Activated naive CD4-positive, alpha-beta T cell treated with anti-CD3 and anti-CD28 coated beads for 36 hours (primary cell): ENCODE measurements at places on chromosomes 4 and X. TPM values are rescaled to one million over a fixed set of nuclear protein-coding genes. Genes with fewer than 3 reads are reported as not detected.
A peak's percentile ranks its signal among the peaks of the same experiment; 100 is the strongest.

The ANXA10 gene
- total RNA-seq: not detected

The PCYT1B gene
- total RNA-seq: not detected

The MGARP gene
- total RNA-seq: not detected

The L1CAM gene
- total RNA-seq: 0.57 TPM

The CT45A3 gene
- total RNA-seq: not detected

The ZNF711 gene
- total RNA-seq: 0.79 TPM

The CT45A6 gene
- total RNA-seq: not detected

DNA sequence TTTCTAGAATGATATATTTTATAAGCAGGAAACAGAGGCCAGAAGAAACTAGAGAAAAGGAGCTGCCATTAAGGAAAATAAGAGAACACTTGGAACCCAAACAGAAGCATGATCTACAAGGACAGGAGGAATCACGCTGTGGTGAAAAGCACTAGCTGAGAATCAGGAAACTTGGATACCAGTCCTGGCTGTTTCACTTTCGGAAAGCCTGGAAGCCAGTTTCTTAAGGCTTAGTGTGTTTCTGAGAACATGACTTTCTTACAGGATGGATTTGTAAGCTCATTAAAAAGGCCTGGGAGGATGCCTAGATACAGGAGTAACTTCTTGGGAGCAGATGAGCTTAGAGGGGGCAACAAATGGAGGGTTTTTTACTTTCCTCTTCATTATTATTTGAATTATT lies 36.9 kb downstream of the TLL1 start:
- no peak overlapping the region for H3K27ac ChIP-seq
- no peaks in the 10 kb centered on the region for H3K36me3 ChIP-seq
- no peaks in the 10 kb centered on the region for H3K4me1 ChIP-seq
- H3K27me3 ChIP-seq: no peaks in the 10 kb centered on the region

GRCh38 chrX:1802912-1803311 lies 188.1 kb downstream of the ASMT start:
- no peaks in the 10 kb centered on the region for H3K36me3 ChIP-seq
- H3K4me3 ChIP-seq: no peak overlapping the region
- no peak for DNase-seq
- no peak overlapping the region for H3K27ac ChIP-seq

- no peaks in the 10 kb centered on the region for H3K36me3 ChIP-seq
- H3K27me3 ChIP-seq: no peaks in the 10 kb centered on the region
Observed at GRCh38 chrX:17758382-17758781, 21.1 kb downstream of the SCML1 start.

- H3K27ac ChIP-seq: peak overlapping the region; percentile 57
- no peak overlapping the region for H3K4me3 ChIP-seq
- H3K4me1 ChIP-seq: peaks cover 59% of the 10 kb centered on the region
- H3K27me3 ChIP-seq: no peaks in the 10 kb centered on the region
- peaks cover under 1% of the 10 kb centered on the region for H3K36me3 ChIP-seq
Observed at GRCh38 chr4:7964890-7965662, 25.4 kb upstream of the AFAP1 start.

GRCh38 chr4:58456727-58457384 lies 1346.7 kb upstream of the IGFBP7 start:
- no peak overlapping the region for H3K27ac ChIP-seq
- H3K4me3 ChIP-seq: no peak overlapping the region
- no peaks in the 10 kb centered on the region for H3K36me3 ChIP-seq
- no peaks in the 10 kb centered on the region for H3K27me3 ChIP-seq

- no peak overlapping the region for H3K4me3 ChIP-seq
- no peaks in the 10 kb centered on the region for H3K27me3 ChIP-seq
- H3K4me1 ChIP-seq: no peaks in the 10 kb centered on the region
- H3K27ac ChIP-seq: no peak overlapping the region
- no peaks in the 10 kb centered on the region for H3K36me3 ChIP-seq
Observed at GRCh38 chrX:33053001-33053400, 158.3 kb downstream of the DMD start.

GRCh38 chr4:104508224-104508623 lies 13.5 kb upstream of the CXXC4 start:
- H3K27me3 ChIP-seq: no peaks in the 10 kb centered on the region
- no peak overlapping the region for H3K4me3 ChIP-seq
- DNase-seq: no peak
- no peaks in the 10 kb centered on the region for H3K4me1 ChIP-seq
- H3K27ac ChIP-seq: no peak overlapping the region

DNA sequence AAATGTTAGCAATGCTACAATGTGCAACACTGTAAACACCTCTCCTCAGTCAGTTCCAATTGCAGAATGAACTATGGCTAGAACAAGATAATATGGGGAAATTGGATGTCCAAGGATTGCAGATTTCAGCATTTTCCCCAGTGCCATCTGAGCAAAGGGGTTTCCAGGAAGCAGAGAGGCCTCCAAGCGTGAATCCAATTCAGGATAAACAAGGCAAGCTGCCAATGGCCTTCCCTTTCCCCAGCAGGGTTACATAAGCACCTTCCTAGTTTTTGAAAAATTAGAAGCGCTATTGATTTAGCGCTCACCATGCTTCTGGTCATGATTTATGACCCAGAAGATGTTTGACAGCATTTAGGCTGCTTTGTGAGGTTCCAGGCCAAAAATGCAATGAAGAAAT lies 223.0 kb upstream of the GATB start:
- H3K4me3 ChIP-seq: no peak overlapping the region
- DNase-seq: no peak
- no peaks in the 10 kb centered on the region for H3K27me3 ChIP-seq
- H3K36me3 ChIP-seq: no peaks in the 10 kb centered on the region

DNA sequence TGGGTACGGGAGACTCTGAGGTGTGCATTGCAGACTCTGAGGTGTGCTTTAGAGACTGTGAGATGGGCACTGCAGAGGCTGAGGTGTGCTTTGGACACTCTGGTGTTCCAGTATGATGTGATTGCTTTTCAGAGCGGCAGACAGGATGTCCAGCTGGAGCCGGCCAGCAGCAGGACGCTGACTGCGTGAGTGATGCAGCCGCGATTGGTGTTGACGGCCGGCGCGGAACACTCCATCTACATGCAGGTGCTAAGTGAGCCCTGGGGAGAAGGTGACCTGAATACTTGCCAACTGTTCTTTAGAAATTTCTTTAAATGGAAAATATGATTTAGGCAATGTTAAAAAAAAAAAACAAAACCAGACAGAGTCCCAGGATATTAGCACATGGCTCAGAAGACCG lies 103.1 kb upstream of the PPP2R3B start:
- H3K4me1 ChIP-seq: no peaks in the 10 kb centered on the region
- no peaks in the 10 kb centered on the region for H3K27me3 ChIP-seq
- no peak overlapping the region for H3K27ac ChIP-seq
- no peak for DNase-seq

DNA sequence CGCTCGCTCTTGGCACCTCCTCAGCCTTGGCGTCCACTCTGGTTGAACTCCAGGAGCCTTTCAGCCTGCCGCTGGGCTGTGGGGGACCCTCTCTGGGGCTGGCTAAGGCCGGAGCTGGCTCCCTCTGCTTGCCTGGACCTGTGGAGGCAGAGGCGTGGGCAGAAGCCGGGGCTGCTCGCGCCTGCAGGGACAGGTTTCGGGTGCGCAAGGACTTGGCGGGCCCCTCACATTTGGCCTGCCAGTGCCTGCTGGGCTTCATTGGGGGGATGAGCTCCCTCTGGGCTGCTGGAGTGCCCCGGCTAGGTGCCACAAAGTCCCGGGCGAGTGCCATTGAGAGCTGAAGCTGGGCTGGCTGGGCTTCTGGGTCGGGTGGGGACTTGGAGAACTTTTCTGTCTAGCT lies 371.7 kb downstream of the FAM133A start:
- no peaks in the 10 kb centered on the region for H3K27me3 ChIP-seq
- H3K36me3 ChIP-seq: no peaks in the 10 kb centered on the region
- H3K4me1 ChIP-seq: no peaks in the 10 kb centered on the region
- no peak overlapping the region for H3K4me3 ChIP-seq
- no peak overlapping the region for H3K27ac ChIP-seq

- no peak overlapping the region for H3K4me3 ChIP-seq
- no peak for DNase-seq
- no peak overlapping the region for H3K27ac ChIP-seq
- no peaks in the 10 kb centered on the region for H3K4me1 ChIP-seq
- no peaks in the 10 kb centered on the region for H3K36me3 ChIP-seq
Observed at GRCh38 chrX:96843566-96843965, 40.1 kb upstream of the RPA4 start.

DNA sequence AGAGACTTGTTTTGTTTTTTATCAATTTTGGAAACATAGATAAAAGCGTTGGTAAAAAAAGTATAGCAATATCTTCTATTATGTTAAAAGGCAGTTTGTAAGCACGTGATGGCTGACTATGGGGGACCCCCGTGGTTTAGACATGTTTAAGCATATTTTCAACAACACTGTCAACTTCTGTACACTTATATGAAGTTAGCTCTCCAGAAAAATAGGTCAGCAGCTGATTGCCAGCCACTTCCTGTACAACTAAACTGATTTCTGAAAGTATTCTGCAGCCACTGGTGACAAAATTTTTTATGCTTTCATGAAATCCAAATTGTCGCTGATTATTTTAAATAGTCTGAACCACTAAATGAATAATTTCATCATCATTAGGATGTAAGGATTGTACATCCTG lies 45.2 kb downstream of the RBMX2 start:
- H3K27me3 ChIP-seq: no peaks in the 10 kb centered on the region
- H3K36me3 ChIP-seq: no peaks in the 10 kb centered on the region
- no peak overlapping the region for H3K27ac ChIP-seq

GRCh38 chrX:68462653-68463052 lies 29.4 kb upstream of the OPHN1 start:
- H3K27me3 ChIP-seq: no peaks in the 10 kb centered on the region
- H3K36me3 ChIP-seq: no peaks in the 10 kb centered on the region
- H3K4me3 ChIP-seq: no peak overlapping the region
- H3K4me1 ChIP-seq: no peaks in the 10 kb centered on the region
- H3K27ac ChIP-seq: no peak overlapping the region

DNA sequence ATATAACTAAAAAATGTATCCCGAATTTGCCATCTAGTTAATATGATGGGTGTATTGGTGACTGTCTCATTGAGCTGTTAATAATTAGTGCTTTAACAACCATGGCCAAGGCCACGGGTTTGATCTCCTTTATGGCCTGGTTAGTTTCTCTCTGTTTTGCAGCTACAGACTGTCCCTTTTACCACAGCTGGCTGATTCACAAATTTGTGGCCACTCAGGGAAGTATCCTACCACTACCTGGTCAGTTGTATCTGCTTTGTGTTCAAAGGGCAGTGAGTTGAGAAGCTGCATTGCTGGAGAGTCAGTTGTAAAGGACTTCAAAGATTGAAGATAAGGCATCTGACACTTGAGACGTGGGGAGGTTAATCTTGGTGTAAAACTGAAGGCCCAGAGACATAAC lies 219.1 kb upstream of the BMP3 start:
- H3K4me1 ChIP-seq: no peaks in the 10 kb centered on the region
- no peaks in the 10 kb centered on the region for H3K36me3 ChIP-seq
- no peak overlapping the region for H3K27ac ChIP-seq
- DNase-seq: no peak
- H3K27me3 ChIP-seq: no peaks in the 10 kb centered on the region

DNA sequence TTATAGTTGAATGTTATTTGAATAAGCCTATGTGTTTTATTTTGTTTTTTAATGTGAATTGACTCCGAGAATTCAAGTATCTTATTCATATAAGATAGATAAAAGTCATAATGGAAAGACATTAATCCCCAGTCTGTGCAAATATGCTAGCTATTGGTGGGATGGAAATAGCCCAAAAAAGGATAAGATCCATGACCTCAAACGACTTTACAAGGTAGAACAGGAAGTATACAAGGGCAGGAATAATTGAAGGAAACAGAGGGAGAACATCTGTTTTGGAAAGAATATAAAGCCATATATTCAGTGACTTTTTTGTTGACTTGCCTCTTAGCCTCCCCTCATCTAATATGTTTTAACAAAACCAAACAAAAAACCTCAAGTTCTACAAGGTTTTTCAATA lies 9.0 kb downstream of the ABCE1 start:
- H3K27ac ChIP-seq: no peak overlapping the region
- DNase-seq: no peak
- H3K36me3 ChIP-seq: peaks cover 27% of the 10 kb centered on the region
- H3K27me3 ChIP-seq: no peaks in the 10 kb centered on the region
- peaks cover 13% of the 10 kb centered on the region for H3K4me1 ChIP-seq

DNA sequence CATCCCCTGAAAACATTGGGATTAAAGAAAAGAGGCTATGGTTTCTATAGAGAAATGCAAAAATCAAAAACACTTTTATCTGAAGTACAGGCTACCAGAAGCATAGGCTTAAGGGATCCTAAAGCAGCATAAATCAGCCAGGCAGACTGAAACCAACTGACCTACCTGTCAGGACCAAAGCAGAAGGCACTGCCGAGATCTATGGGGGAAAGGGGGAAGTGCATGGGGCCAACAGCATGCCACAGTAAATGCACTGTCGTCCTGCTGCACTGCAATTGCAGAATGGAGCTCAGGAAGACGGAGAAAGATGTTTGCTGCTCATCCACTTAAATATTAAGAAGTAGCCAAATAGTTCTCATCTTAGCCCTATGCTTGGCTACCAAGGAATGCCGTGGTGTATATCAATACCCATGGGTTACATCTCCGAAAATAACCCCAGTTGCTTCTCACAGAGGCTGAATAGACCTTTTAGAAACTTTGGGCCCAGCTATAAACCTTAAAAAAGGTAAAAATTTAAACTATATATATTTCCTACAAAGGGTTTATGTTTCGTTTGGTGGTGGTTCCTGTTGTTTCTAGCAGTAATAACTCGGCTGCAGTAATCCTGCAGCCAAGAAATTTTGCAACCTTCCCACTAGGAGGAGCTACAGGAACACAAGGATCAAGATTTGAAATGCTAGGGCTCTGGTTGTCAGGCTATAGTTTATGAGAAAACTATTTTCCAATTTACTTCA lies 312.2 kb upstream of the DIAPH2 start:
- DNase-seq: no peak
- H3K27me3 ChIP-seq: no peaks in the 10 kb centered on the region
- H3K4me3 ChIP-seq: no peak overlapping the region
- no peaks in the 10 kb centered on the region for H3K4me1 ChIP-seq
- H3K27ac ChIP-seq: no peak overlapping the region

DNA sequence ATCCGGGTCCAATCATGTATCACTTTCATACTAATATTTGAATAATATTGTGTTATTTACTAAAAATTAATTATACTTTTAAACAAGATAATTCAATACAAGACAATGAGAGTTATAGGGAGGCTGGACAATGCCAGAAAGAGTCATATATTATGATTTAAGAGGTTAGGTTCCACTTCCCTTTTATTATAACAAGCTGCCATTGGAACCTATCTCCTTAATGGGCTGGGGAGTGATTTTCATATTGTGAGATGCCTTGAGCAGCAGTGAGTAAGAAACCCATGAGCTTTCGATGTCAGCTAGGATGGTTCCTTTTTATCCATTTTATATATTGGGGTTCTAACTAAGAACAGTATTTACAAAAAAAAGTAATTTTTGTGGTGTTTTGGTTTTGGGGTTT lies 91.8 kb downstream of the MAB21L2 start:
- H3K36me3 ChIP-seq: peaks cover 7% of the 10 kb centered on the region
- H3K27me3 ChIP-seq: no peaks in the 10 kb centered on the region
- no peaks in the 10 kb centered on the region for H3K4me1 ChIP-seq
- no peak overlapping the region for H3K27ac ChIP-seq

DNA sequence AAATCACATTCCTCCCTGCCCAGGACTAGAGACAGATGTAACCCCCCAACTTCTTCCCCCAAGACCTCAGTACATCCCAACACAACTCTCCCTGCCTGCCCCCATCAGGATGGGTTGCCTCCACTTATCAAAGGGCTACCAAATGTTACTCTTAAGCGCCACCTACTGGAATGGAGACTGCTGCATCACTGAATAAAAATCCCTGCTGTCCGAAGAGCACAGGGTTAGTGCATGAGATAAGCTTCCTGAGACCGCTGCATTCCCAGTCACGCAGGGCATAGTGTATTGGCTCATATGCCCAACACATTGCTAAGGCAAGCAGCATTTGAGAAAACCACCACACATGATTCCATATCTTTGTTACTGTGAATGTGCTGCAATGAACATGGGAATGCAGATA lies 544.5 kb downstream of the PPP4R3C start:
- H3K27me3 ChIP-seq: no peaks in the 10 kb centered on the region
- no peak for DNase-seq
- H3K4me1 ChIP-seq: no peaks in the 10 kb centered on the region
- no peaks in the 10 kb centered on the region for H3K36me3 ChIP-seq
